Mesendoderm (in vitro differentiated cells): ENCODE measurements at places on chromosomes 1 and 21.

- DNase-seq = no peak
These were observed 51.3 kb downstream of the GPR161 start for GRCh38 chr1:168085401-168085872.

GRCh38 chr21:36672737-36673136 is 26.2 kb upstream of the SIM2 start:
- no peak for DNase-seq

DNA sequence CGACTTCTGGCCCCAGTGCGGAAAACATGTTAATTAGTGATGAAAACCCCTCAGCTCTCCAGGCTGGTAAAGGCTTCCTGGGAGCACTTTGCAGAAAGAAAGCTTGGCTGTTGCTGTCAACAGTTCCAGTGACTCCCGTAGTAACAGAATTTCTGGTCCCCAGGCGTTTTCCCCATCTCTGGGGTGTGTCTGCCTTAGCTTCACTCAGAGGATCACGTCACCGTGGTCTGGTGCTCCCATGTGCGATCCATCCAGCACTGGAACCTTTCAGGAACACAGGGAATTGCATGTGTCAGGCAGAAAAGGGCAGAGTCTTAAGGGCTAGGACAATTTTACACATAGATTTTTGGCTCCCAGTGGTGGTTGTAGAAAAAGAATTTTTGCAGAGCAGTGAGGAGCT is 470.4 kb upstream of the USP24 start:
- DNase-seq = no peak

GRCh38 chr21:44352253-44352860 is 1.1 kb upstream of the TRPM2 start:
- DNase-seq = no peak

- DNase-seq = no peak
These were observed 12.8 kb upstream of the FUBP1 start for GRCh38 chr1:77991638-77992037.

DNA sequence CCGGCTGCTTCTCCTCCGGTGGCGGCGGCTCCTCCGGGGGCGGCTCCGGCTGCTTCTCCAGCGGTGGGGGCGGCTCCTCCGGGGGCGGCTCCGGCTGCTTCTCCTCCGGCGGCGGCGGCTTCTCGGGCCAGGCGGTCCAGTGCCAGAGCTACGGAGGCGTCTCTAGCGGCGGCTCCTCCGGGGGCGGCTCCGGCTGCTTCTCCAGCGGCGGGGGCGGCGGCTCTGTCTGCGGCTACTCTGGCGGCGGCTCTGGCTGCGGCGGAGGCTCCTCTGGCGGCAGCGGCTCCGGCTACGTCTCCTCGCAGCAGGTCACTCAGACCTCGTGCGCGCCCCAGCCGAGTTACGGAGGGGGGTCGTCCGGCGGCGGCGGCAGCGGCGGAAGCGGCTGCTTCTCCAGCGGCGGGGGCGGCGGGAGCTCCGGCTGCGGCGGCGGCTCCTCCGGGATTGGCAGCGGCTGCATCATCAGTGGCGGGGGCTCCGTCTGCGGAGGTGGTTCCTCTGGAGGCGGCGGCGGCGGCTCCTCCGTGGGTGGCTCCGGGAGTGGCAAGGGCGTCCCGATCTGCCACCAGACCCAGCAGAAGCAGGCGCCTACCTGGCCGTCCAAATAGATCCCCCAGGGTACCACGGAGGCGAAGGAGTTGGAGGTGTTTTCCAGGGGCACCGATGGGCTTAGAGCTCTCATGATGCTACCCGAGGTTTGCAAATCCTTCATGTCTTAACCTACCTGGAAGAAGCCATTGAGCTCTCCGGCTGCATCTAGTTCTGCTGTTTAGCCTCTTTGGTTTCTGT is 2.0 kb downstream of the LORICRIN start:
- DNase-seq = peak; percentile 62

GRCh38 chr1:66331658-66332547 is 202.1 kb upstream of the SGIP1 start:
- peak; percentile 94 for DNase-seq
